ENCODE measurements at places on chromosomes 4 and X.

DNA sequence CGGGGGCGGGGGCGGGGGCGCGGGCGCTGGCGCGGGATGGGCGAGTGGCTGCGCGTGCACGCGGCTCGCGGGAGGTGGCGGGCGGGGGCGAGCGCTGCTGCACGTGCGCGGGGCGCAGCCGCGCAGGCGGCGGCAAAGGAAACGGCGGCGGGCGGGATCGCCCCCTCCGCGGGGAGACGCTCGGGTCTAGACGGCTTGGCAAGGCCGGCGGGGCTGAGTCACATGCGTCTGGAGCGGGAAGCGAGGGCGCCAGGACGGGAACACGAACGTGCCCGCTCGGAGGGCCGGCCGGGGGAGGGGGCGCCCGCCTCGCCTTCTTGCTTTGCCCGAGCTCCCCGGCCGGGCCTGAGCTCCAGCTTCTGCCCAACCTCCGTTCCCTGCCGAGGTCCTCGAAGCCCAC lies 4.3 kb upstream of the HAUS7 start:
- no peak for DNase-seq

GRCh38 chr4:17324386-17324830 lies 187.5 kb downstream of the QDPR start:
- peak; percentile 38 for DNase-seq

DNA sequence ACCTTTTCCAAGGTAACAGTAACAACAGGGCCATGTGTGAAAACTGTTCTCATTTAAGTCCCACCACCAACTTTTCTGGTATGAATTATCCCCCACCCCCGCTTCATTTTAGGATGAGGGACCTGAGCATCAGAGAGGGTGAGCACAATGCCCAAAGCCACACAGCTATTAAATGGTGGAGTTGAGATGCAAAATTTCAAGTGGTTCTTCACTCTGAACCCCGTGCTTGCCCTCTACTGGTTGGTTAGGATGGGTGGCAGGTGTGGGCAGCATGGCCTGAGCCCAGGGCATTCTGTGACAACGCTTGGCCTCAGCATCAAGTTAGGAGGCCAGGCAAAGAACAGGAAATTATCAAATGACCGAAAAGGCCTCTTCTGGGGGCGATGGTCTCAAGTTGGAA lies 33.5 kb downstream of the MED28 start:
- DNase-seq, result no peak

- DNase-seq, result no peak
Measured at GRCh38 chrX:6770936-6771335, 236.0 kb upstream of the VCX3A start.

- no peak for DNase-seq
Measured at GRCh38 chr4:39893693-39894072, 84.0 kb downstream of the PDS5A start.

- DNase-seq, result no peak
Measured at GRCh38 chr4:3363411-3364141, 70.8 kb downstream of the RGS12 start.

- no peak for DNase-seq
Measured at GRCh38 chr4:165715989-165716388, 157.0 kb upstream of the TLL1 start.

DNA sequence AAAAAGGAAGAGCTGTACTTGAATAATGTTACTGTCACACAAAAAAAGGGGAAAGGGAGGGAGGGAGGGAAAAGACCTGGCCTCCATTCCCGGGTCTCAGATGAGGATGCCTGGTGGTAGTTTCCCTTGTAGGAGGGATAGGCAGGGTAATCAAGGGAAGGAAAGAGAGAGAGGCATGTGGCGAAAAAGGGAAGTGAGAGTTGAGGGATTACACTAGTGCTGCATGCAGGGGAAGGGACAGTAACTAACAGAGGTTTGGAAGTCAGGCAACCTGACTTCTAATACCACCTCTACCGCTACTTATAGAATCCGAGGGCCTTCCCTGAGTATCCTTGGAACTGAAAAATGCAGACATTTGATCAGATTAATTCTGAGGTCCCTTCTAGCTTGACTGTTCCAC lies 821.7 kb upstream of the FTHL17 start:
- DNase-seq, result no peak

DNA sequence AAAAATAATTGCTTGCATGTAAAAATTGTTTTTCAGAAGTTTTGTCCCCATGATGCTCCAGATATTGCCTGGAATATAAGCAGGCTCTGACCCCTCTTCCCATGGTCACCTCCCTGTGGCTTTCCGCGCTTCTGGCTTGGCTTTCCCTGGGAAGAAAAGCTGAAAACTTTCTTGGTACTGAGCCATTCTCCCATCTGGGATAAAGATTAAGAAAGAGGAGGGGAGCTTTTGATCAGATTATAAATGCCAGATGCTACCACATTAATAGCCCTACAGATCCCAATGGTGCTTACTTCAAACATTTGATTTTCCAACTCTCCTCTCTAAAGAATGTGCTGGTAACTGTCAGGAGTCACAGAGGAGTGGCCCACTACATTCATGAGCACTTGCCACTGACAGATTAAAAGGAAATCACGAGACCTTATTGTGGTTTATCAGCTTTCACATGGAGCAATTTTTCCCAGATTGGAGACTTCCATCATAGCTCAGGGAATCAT lies 54.4 kb upstream of the GAB1 start:
- DNase-seq, result no peak

DNA sequence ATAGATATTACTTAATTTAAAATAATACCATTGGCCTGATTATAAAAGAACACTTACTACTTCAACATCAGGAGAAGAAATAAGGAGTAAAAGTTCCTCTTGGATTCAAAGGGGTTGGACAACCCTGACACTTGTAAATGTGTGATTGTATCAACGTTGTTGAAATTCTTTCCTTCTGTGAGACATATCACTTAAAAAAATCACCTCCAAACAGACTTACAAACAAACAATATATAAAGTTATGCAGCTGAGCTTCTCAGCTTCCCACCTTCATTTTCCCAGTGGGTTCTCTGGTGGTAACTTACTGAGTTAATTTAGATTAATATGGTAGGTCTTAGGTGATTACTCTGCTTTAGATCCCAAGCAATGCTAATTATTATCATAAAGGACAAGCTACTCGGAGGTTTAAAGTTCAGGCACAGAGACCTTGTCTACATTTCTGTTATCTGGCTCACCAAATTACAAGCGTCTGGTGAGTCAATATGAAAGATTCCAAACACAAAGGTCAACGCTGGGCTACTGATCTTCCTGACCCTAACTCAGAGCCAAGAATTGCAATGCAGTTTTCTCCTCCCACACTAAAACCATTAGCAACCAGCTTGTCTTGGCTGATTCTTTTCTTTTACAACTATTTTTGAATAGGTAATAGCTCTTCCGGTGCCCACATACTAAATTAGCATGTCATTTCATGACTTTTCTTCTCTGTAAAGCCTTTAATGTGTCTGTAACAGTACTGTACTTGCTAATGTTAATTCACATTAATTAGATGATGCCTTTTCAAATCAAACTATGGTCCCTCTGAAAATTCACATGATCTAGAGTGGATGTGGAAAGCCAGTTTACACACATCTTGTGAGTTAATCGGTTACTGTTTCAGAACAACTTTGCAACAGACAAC lies 157.6 kb downstream of the RASL11B start:
- peak; percentile 54 for DNase-seq

DNA sequence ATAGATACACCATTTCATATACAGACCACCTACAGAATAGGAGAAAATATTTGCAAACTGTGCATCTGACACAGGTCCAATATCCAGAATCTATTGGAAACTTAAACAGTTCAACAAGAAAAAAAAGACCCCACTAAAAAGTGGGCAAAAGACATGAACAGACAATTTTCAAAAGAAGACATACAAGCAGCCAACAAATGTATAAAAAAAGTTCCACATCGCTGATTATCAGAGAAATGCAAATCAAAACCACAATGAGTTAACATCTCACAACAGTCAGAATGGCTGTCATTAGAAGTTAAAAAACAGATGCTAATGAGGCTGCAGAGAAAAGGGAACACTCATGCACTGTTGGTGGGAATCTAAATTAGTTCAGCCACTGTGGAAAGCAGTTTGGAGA lies 36.8 kb downstream of the KIAA0232 start:
- DNase-seq, result no peak

DNA sequence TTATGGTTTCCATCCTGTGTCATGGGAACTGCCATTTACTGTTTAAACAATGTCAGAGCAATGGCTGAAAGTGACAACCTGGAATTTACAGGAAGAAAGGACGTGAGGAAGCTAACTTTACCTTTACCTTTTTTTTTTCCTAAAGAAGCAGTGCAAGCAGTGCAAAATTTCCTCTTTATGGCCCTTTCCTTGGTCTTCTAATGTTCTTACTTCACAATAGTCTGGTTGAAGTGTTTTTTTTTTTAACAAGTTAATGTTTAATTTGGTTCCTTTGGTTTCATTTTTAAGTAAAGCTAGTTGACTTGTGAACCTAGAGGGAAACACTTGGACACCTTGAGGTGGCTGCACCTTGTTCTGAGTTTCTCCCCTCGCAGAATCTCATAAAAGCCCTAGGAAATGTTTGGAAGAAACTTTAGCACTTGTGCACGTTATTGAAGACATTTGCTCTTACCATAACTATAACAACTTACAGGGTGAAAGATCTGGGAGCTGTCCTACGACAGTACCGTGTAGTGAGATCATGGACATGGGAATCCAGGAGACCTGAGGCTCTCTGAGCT lies 1.8 kb downstream of the SGMS2 start:
- DNase-seq, result no peak

GRCh38 chr4:35189988-35190613 lies 1054.2 kb downstream of the ARAP2 start:
- no peak for DNase-seq

GRCh38 chrX:17859609-17860178 lies 1.4 kb downstream of the RAI2 start:
- no peak for DNase-seq

DNA sequence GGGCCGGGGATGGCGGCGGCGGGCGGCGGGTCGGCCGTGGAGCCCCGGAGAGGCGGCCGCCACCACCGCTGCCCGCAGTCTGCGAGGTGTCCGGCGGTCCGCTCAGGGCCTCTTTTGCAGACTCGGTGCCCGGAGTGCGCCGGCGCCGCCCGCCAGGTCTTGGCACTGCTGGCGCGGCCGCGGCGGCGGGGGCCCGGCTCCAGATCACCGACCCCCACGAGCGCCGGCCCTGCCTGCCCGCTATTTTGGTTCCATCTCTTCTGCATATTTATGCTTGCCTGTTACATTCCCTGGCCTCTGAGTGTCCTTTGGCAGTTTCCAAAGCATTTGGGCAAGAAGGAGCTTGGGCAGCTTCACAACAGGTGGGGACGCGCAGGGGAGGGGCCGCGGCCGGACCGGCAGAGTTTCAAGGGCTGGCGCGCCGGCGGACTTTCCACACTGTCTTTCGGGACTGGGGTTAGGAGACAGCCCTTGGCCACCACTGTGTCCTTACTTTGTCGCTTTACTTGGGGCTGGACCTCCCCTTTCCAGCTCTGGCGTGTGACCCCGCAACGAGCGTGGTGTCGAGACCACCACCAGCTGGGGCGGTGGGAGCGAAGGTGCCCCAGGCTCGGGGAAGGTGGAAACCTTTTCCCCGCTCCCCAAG lies 668 bp upstream of the TAPT1 start:
- DNase-seq, result no peak

- DNase-seq, result no peak
Measured at GRCh38 chrX:15745179-15745578, 7.1 kb downstream of the CA5B start.

DNA sequence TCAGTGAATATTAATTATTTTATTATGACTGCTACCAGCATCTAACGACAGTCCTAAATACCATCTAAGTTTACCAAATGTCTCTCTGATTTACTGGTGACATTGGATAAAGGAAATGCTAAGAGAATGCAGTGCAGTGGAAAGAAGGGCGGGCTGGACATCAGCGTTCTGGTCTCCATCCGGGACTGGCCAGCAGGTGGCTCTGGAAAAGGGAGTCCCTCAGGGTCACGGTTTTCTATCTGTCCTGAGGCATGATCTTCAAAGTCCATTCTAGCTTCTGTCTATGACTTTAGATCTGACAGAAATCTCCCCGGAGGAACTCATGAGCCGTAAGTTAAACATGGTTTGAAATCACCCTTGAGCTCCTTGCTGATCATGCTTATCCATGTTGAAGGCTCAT lies 3.3 kb downstream of the TRIM2 start:
- no peak for DNase-seq

- DNase-seq, result no peak
Measured at GRCh38 chrX:39112143-39112542, 310.9 kb downstream of the MID1IP1 start.

DNA sequence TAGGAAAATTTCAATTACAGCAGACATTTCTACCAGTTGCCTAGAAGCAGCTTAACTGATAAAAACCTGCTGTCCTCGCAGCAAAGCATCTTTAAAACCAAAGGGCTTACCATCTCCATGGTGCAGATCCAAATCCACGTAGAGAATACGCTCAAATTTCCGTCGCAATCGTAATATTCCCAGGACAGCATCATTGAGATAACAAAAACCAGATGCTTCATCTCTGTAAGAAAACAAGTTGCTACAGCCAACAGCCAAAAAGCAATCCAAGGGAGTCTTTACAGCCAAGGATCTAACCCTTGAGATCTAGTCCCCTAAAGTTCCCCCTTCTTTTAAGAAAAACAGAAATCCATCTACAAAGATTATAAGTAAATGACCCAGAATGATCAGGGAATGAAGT lies 77.6 kb downstream of the HDAC8 start:
- DNase-seq, result no peak

DNA sequence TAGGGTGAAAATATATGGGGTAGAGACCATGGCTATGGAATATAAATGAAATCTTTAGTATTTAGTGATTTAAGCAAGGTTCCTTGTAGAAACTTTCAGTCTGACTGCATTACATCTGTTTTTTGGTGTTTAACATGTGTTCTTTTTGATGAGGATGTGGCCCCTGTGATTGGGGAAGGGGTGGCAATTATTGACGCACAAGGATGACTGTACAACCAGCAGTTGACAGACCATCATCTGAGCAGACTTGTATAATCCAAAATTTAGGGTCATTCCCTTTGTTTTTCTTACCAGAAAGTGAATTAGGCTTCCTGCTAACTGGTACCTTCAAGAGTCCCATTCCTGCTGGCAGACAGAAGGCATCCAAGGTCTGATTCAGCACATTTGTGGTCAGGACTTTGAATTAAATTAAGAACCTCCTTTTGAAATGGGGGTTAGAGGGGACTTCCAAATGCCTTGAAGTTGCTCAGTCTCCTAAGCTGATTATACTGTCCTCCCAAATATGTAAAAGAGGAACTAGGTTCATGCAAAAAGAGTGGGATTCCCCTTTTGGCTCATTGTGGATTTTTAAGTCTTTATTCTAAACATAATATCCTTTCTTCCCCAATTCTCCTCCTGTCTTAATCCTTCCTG lies 112.4 kb upstream of the CXCL13 start:
- no peak for DNase-seq

GRCh38 chr4:115128037-115128436 lies 14.6 kb upstream of the NDST4 start:
- no peak for DNase-seq

Data from GM04504 (cell line).